ENCODE measurements at places on chromosomes 1 and 21.

DNA sequence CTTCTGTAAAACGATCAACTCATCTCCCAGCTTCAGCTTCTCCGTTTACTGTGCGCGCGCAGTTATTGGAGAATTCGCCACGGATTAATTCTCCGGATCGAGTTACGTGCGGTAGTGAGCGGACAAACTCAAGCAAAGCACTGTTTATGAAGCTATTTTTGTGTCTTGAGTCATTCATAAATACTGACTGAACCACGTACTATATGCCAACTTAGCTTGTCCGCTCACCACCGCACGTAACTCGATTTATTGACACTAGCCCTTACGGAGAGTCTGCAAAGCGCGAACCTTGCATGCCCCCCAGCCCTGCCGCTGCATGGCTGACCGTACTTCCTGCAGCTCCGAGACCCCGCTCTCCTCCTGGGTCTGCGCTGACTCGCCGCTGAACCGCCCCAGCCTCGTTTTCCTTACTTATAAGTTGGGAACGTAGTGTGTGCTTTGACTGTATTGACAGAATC, 773 bp downstream of the CHD1L start:
- no peak for DNase-seq

- no peak for DNase-seq
These were observed 19.6 kb downstream of the CA6 start for GRCh38 chr1:8965121-8965820.

- no peak for DNase-seq
These were observed 99.6 kb upstream of the KAZN start for GRCh38 chr1:14498839-14499238.

GRCh38 chr1:211259638-211260126, 516 bp downstream of the RCOR3 start:
- no peak for DNase-seq

DNA sequence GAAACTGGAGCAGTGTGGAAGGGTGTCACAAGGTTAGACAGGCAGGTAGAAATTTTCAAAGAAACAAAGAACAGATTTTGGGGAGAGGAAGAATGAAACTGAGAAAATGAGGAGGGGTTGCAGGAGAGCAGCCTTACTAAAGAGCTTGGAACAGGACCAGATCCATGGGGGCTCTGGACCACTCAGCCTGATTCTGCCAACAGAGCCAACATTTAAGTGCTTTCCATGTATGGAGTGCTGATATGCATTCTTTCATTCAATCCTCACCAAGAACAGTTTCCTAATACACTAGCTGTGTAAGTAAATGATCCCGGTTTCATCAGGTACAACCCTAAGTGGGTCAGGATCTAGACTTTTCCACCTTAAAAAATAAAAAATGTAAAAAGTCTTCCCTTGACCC, 16.2 kb downstream of the LPGAT1 start:
- no peak for DNase-seq

DNA sequence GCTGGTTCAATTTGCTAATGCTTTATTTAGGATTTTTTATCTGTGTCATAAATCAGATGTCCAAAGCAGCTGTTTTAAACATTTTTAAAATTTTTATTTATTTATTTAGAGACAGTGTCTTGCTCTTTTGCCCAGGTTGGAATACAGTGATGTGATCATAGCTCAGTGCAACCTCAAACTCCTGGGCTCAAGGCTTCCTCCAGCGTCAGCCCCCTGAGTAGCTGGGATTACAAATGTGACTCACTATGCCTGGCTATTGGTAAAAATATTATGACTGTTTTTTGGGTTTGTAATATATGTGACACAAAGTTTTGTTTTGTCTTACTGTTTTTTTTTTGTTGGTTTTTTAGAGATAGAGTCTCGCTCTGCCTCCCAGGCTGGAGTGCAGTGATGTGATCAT, 11.8 kb downstream of the ZBED6 start:
- DNase-seq, result no peak

- no peak for DNase-seq
These were observed 30.9 kb upstream of the CTBS start for GRCh38 chr1:84605157-84605556.

DNA sequence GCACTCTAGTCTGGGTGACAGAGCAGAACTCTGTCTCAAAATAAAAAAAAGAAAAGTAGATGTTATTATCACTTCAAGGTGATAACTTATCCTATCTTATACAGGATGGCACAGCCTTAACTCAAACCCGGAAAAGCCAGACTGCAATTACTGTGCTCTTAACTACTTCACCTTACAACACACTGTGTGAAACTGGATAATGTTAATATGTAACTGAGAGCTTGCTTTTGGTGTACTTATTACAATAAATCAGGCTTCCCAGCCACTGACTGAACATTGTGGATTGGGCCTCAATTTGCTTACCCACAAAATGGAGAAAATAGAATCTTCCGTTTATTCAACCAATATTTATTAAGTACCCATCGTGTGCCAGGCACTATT, 1.4 kb downstream of the ORC1 start:
- no peak for DNase-seq

- DNase-seq, result no peak
These were observed 25.2 kb downstream of the CA6 start for GRCh38 chr1:8970870-8971337.

- DNase-seq, result no peak
These were observed 129.0 kb downstream of the GABPA start for GRCh38 chr21:25863747-25864146.

GRCh38 chr1:228454238-228454637, 32.9 kb upstream of the RNF187 start:
- DNase-seq, result no peak

- DNase-seq, result no peak
These were observed 30.0 kb downstream of the PPP2R5A start for GRCh38 chr1:212315184-212315583.

- DNase-seq, result no peak
These were observed 16.9 kb downstream of the ARHGEF19 start for GRCh38 chr1:16195518-16195905.

DNA sequence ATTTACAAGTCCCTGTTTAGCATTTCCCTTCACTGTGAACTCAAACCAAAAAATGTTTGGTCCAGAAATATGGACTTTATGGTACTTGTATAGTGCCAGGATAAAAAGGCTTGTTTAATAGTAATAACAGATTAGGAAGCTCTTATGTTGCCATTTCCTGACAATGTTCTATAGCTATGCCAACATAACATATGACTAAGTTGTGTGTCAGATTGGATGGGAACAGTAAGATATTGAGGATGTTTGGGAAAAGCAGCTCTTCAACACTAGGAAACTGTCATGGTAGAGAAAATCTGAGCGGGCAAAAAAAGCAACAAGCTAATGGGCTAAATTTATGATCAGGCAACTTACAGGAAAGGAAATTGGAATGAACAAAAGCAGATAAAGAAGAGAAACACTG, 287.1 kb upstream of the ADGRL4 start:
- DNase-seq, result no peak

DNA sequence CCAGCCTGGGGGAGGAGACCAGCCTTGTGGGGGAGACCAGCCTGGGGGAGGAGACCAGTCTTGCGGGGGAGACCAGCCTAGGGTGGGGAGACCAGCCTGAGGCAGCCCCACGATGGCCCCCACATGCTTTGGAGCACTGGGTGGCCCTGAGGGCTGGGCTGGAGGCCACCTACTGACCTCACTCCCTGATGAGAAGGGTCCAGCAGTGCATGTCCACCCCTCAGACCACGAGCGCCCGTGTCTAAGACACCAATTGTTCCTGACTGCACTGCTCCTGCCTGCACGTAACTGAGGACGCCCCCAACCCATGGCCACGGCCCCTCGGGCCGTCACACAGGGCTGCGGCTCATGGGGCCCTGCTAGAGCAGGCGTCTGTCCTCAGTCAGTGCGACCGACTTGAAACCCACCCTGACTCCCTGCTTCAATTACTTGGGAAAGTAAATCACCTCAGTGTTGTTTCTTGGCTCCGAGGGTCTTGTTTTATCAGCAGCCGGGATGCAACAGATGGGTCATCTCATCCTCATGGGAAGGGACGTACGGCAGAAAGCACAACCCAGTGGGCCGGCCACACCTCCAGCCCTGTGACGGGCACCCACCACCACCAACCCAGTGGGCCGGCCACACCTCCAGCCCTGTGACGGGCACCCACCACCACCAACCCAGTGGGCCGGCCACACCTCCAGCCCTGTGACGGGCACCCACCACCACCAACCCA, at the start of gene SPATC1L:
TSS of gene SPATC1L (minus strand) at position 550 of the 715 bp plus-strand sequence. CDS start 1,643 bp downstream, outside the sequence.
- DNase-seq, result no peak

GRCh38 chr1:117500584-117500983, 105.3 kb upstream of the TENT5C start:
- DNase-seq, result no peak

DNA sequence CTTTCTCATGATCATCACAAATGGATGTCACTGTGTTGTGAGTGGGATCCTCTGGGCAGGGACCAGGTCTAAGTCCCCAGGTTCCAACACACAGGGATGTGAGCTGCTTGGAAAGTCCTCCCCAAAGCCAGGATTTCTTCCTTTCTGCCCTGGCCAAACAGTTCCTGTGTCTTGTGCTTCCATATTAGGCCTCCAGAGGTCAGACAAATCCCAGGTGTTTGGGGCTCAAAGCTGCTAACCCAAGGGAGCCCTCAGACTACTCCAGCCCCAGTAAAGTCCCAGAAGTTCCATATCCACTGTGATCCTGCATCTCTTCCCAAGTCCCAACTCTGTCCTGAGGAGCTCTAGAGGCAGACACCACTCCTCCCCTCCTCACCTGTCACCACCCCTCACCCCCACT, 27.7 kb upstream of the MAGOH start:
- DNase-seq, result no peak

Data from T1000 (cell line).